ENCODE measurements at places on chromosomes 7 and 10. TPM values are rescaled to one million over a fixed set of nuclear protein-coding genes. Genes with fewer than 3 reads are reported as not detected.

- DNase-seq, result no peak
Observed at GRCh38 chr10:110723224-110723891, 79.2 kb downstream of the RBM20 start.

DNA sequence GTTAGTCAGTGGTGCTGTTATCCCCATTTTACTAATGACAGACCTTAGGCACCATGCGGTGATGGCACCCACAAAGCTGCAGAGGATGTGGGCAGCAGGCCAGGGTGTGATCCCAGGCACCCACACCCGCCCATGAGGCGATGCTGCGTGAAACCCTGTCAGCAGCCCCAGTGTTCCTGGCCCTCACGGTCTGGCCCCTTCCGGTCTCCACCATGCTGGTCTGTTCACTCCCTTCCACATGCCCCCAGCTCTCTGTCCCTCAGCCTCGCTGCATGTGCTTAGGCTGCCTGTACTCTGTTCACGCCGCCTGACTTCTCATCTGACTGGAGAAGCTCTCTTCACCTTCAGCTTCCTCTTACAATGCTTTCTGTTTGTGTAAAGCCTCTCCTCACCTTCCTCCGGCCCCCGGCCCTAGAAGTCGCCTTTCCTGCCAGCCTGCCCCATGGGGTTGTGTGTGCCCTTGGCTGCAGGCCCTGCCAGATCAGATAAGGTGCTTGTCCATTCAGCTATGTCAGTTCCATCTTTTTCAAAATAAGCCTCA, 17.6 kb upstream of the ORAI2 start:
- no peak for DNase-seq

- no peak for DNase-seq
Observed at GRCh38 chr10:71996592-71997371, 32.6 kb downstream of the CHST3 start.

GRCh38 chr7:35823440-35823839, 22.6 kb downstream of the SEPTIN7 start:
- DNase-seq, result no peak

DNA sequence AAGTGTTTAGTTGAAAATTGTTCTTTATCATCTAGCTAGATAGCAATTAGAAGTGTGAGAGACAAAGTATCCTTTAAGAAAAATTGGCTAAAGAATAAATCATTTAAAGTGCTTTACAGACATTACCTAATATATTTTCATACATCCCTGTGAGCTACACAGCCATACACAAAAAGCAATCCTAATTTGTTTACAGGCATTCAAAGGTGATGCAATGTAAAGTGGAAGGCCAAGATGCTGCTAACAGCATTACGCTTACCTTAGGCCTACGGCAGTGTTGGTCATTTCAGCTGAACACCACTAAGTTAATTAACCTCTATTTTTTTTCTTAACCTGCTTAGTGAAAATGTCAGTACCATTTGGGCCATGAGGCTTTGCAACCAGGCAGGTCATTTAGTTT, 10.7 kb upstream of the CASD1 start:
- no peak for DNase-seq

- DNase-seq, result no peak
Observed at GRCh38 chr10:123808286-123808685, 83.3 kb downstream of the CPXM2 start.

DNA sequence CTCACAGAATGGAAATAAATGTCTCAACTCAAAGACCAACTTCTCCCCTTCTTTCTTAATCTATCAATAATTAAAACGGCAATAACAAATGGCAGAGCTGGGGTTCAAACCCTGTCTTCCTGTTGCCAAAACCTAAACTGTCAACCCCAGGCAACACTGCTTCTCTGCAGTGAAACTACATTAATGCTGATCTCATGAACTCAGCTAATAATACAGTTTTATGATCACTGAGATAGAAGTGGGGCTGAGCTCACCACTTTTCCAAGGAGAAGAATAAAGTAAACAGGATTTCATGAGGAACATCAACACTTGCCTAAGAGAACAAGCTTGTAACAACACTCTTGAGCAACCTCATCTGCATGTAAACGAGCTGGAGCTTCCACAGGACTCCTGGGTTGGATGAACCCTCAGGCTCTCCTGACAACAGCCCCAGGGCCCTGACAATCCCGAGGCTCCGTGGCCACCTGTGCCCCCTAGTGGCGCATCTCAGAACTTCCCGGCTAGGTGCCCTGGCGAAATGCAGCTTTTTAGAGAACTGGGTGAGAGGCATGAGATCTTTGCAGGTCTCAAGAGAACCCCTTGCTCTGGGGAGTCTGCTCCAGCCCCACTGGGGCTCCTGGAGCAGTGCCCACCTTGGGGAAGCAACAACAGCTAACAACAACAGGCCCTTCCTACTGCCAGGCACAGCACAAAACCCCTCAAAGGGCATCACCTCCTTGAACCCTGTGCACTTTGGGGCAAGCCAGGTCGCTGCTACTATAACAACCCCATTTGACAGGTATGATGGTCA, 169.3 kb downstream of the SH3PXD2A start:
- no peak for DNase-seq

DNA sequence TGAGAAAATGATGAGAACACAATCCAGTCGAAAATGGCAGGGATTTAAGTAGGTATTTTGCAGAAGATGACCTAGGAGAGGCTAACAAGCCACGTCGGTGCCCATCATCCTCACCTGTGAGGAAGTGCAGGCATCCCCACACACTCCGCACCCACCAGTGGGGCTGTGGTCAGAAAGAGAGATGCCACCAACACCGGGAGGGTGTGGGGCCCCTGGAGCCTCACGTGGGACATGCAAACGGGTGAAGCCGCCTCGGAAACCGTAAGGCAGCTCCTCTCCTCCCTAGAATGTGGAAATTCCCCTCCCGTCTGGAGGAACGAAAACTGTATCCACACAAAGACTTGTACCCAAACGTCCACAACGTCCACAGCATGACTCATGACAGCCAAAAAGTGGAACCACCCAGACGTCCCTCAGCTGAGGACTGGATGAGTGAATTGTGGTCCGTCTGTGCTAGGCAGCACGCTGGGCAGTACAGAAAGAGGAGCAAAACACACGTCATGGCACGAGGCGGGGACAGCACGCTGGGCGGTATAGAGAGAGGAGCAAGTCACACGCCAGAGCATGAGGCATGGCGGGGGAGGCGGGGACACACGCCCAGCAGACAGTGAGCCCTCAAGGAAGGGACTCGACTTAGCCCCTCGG, 246.0 kb downstream of the ELFN1 start:
- DNase-seq, result no peak

- DNase-seq, result no peak
Observed at GRCh38 chr10:15652757-15653156, 67.0 kb downstream of the ITGA8 start.

DNA sequence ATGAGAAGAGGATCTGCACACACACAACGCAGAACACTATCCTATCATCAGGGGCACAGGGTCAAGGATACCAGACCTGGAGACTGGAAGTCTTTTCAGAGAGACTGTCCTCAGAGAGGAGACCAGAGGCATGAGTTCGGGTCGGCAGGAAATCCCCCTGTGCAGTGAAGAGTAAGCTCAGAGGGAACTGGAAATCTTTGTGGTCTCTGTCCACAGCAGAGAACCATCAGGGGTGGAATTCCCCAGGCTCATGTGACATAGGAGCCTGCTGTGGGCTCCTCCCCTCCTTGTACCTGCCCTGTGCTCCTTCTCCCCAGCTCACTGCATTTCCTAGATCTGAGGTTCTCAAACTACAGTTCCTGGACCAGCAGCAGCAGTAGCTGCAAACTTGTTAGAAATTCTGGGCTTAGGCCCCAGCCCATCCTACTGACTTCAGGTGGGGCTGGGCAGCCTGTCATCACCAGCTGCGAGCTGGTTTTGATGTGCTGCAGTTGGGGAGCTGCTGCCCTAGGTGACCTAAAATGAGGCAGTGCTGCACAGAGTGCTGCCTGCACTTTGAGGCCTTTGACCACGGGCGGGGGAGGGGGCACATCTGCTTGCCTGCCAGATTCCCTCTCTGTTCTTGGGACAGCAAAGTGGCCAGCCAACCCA, 2.4 kb downstream of the ZMIZ2 start:
- DNase-seq, result no peak

DNA sequence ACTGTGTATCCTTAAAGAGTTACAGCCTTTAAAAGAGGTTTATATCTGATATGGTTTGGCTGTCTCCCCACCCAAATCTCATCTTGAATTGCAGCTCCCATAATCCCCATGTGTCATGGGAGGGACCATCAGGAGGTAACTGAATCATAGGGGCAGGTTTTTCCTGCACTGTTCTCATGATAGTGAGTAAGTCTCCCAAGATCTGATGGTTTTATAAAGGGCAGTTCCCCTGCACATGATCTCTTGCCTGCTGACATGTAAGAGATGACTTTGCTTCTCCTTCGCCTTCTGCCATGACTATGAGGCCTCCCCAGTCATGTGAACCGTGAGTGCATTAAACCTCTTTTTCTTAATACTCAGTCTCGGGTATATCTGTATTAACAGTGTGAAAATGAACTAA, 9.7 kb downstream of the RTKN2 start:
- no peak for DNase-seq

GRCh38 chr10:3428826-3429225, 256.2 kb upstream of the PITRM1 start:
- no peak for DNase-seq

DNA sequence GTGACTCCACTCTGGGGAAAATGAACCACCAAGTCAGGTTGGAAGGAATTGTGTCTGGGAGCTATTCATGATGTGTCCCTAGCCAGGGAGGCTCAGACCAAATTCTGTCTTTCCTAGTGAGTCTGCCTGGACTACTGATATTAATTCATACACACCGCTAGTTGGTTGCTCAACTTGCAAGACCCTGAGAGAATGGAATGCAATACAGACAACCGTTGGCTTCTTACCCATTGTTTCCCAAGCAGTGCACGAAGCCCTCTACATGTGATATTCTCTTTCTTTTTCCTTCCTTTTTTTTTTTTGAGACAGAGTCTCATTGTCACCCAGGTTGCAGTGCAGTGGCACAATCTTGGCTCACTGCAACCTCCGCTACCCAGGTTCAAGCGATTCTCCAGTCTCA, 19.4 kb upstream of the SRGN start:
- no peak for DNase-seq

DNA sequence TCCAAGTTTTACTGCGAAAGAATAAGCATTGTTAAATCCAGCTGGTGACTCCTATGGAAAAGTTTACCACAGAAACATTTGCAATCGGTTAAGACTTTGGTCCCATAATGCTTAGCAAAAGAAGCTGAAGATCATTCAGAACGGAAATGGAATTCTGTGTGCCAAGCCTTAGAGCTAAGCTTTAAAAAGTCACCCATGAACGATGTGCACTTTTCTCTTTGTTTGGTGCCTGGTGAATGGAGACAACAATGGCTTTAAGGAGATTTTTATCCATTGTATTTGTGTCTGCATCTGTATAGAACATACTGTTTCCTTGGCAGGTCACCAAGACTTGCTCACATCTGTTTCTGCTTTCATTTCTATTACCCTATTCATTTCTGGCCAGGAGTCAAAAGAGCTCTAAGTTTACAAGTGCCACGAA, 26.3 kb upstream of the COL1A2 start:
- no peak for DNase-seq

- DNase-seq, result no peak
Observed at GRCh38 chr10:49682879-49683278, 3.4 kb downstream of the C10orf53 start.

GRCh38 chr10:25982107-25982506, 48.1 kb downstream of the MYO3A start:
- no peak for DNase-seq

DNA sequence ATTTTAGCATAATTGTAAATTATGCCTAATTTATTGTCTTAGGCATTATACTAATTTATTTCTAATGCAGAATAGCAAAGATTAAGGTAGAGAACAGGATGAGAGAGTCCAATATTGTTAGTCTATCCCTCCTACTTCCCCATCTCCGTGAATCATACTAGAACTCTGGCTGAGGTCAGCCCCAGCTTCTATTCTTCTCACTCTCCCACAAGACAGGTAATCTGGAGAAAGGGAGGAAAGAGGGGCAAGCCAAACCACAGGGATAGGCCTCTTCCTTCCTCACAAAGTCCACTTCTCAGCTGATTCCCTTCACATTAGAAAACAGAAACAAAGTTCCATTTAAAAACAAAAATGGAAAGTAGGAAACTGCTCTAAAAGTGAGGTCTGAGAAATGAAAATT, 117.5 kb upstream of the LAMB4 start:
- no peak for DNase-seq

DNA sequence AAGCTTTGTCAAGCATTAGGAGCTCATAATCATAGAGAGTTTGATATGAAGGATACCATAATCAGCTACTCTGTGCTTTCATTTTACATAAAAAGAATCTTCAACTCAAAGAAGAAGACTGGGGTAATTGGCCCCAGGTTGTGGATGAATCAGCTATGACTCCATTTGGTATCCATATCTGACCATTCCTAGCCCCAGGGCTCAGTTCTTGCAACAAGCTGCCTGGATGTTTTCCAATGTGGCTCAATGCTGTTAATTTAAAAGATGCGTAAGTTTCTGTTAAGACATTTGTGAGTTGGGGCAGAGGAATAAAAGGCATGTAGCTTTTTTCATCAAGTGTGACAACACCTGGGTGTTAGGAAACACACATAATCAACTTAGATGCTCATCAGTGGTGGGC, 951.1 kb downstream of the NRG3 start:
- no peak for DNase-seq

DNA sequence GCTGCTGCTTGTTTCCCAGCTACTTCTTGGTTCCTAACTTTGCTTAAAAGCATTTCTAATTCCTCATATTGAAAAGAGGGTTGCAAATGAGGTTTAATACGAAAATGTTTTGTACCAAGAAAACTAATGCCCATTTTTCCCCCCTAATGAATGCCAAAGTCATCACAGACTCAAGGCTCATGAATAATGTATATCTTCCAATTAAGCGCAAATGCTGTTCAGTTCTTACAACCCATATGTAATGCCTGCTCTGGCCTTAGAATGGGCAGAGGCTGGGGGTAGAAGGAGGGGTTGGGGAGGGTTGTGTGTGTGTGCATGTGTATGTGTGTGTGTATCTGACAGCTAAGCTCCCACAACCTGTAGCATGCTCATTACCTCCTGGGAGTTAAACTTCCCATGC, 901.7 kb downstream of the KCNMA1 start:
- DNase-seq, result no peak

- no peak for DNase-seq
Observed at GRCh38 chr10:97704341-97704740, 9.2 kb upstream of the MARVELD1 start.

GRCh38 chr7:4730971-4731370, 44.5 kb upstream of the AP5Z1 start:
- DNase-seq, result no peak

The NACAD gene
- polyA plus RNA-seq, result 8.9 TPM

The NFE2L3 gene
- polyA plus RNA-seq, result 30.8 TPM

The NKX2-3 gene
- not detected for polyA plus RNA-seq

The COBL gene
- 16.1 TPM for polyA plus RNA-seq

The ZNF804B gene
- 0.13 TPM for polyA plus RNA-seq

The OR2A1 gene
- polyA plus RNA-seq, result 0.63 TPM

The SEMA3E gene
- 3.3 TPM for polyA plus RNA-seq

The FRMD4A gene
- 74.8 TPM for polyA plus RNA-seq

The GNAI1 gene
- 135 TPM for polyA plus RNA-seq

The UPK3BL2 gene
- 10.8 TPM for polyA plus RNA-seq

The NKX1-2 gene
- polyA plus RNA-seq, result not detected

The PRKCQ gene
- polyA plus RNA-seq, result 1.6 TPM
